ENCODE measurements at places on chromosomes 11 and 22. TPM values are rescaled to one million over a fixed set of nuclear protein-coding genes. Genes with fewer than 3 reads are reported as not detected.

Gene CHRM1
- not detected for total RNA-seq

Gene DERL3
- total RNA-seq: 0.25 TPM

Gene TLCD5
- total RNA-seq: 3.7 TPM

Gene CXCR5
- total RNA-seq: not detected

Gene TBX10
- total RNA-seq: not detected

Gene EP300
- 99.9 TPM for total RNA-seq

Gene OR51D1
- not detected for total RNA-seq

Gene PHETA2
- 14.2 TPM for total RNA-seq

Gene MFRP
- not detected for total RNA-seq

GRCh38 chr11:57763568-57763967 is 2.0 kb downstream of the CTNND1 start:
- DNase-seq: no peak
- H3K27me3 ChIP-seq: no peaks in the 10 kb centered on the region
- no peaks in the 10 kb centered on the region for H3K36me3 ChIP-seq
- H3K4me3 ChIP-seq: peak overlapping the region; percentile 56
- H3K27ac ChIP-seq: peak overlapping the region; percentile 91
- H3K4me1 ChIP-seq: peaks cover 47% of the 10 kb centered on the region

DNA sequence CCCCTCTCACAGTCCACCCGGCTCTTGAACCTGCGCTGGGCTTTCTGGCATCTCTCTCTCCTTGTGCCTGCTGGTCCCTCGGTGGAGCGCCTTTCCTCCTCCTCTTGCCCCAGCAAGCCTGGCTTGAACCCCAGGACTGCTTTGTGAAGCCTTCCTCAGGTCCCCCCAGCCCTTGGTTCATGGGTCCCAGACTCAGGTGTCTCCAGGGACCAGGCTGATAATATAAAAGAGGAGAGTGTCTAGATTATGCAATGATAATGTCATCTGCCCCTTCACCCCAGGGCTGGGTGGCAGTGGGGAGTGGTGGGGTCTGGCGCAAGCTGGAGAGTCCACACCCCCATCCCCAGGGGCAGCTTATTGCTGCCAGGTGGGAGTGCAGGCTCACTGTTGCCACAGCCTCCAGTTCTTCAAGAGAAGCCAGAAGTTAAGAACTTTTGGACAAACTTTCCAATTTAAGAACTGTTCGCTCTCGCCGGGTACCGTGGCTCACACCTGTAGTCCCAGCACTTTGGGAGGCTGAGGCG is 36.6 kb upstream of the PARVG start:
- H3K36me3 ChIP-seq: no peaks in the 10 kb centered on the region
- H3K4me3 ChIP-seq: no peak overlapping the region
- DNase-seq: no peak
- H3K4me1 ChIP-seq: peaks cover 9% of the 10 kb centered on the region
- no peak overlapping the region for H3K27ac ChIP-seq

- no peaks in the 10 kb centered on the region for H3K27me3 ChIP-seq
- no peaks in the 10 kb centered on the region for H3K4me1 ChIP-seq
- H3K4me3 ChIP-seq: no peak overlapping the region
- no peaks in the 10 kb centered on the region for H3K36me3 ChIP-seq
Observed at GRCh38 chr22:43689356-43689755, 122.7 kb downstream of the EFCAB6 start.

GRCh38 chr22:48635816-48636215 is 1191.9 kb downstream of the BRD1 start:
- no peaks in the 10 kb centered on the region for H3K4me1 ChIP-seq
- no peak overlapping the region for H3K27ac ChIP-seq
- H3K4me3 ChIP-seq: no peak overlapping the region
- no peaks in the 10 kb centered on the region for H3K27me3 ChIP-seq
- no peaks in the 10 kb centered on the region for H3K36me3 ChIP-seq

DNA sequence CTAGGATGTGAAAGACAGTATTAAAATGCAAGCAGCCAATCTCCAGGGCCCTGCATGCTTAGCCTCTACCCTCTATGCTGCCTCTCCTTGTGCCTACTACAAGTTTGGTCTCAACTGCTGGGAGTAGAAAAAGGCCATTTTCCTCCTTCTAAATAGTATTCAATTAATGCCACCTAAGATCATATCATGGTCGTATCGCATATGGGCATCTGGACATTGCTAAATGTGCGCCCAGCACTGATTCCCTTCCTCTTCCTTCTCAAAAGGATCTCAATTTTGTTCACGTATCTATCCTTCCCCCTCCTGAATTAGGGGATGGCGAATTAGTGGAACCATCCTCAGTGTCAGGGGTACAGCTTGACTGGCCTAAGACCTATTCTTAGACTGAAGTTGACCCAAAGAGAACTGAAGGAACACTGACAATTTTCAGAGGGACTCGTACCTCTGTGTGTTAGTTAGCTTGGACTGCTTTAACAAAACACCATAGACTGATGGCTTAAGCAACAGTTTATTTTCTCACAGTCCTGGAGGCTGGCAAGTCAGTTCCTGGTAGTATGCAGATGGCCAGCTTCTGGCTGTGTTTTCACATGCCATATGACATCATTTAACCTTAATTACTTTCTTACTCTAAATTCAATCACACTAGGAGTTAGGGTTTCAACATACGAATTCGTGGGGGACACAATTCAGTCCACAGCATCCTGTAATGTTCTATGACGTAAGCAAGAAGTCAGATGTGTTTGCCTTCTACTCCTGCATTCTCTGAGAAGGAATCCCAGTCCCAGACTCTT is 8.5 kb upstream of the NUP50 start:
- peaks cover 26% of the 10 kb centered on the region for H3K4me1 ChIP-seq
- no peaks in the 10 kb centered on the region for H3K27me3 ChIP-seq
- no peak for DNase-seq
- no peak overlapping the region for H3K4me3 ChIP-seq

DNA sequence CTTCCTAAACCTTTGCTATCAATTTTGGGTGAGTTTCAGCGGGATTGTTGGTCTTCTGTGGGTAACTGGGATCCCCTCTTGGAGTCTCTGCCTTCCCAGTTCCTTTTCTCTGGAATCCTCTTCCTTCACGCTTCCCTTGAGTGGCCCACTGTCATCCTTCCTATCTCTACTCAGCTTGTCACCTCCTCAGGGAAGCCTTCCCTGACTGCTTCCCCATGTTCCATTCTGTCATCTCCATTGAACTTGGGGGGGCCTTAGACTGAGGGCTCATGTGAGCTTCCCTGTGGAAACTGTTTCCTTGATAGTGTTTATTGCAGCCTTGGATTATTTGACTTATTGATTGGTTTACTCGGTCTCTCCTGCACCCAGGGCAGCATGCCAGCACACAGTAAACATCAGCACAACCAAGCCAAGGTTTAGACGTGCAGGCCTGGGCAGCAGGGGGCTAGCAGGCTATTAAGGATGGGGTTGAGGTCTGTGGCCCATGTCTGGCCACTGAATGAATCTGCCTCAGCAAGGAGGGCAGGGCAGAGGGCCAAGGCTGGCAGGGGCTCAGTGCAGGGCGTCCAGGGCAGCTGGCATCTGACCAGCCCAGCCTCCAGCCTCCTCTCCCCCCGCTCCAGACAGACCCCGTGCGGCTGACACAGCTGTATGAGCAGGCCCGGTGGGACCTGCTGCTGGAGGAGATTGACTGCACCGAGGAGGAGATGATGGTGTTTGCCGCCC is 7.2 kb downstream of the TRPT1 start:
- H3K27ac ChIP-seq: no peak overlapping the region
- no peaks in the 10 kb centered on the region for H3K27me3 ChIP-seq
- DNase-seq: no peak
- H3K4me3 ChIP-seq: no peak overlapping the region
- H3K4me1 ChIP-seq: peaks cover 10% of the 10 kb centered on the region

- H3K27me3 ChIP-seq: no peaks in the 10 kb centered on the region
- H3K4me1 ChIP-seq: peaks cover 14% of the 10 kb centered on the region
- H3K27ac ChIP-seq: no peak overlapping the region
- no peaks in the 10 kb centered on the region for H3K36me3 ChIP-seq
Observed at GRCh38 chr22:28477556-28477955, 202.1 kb downstream of the TTC28 start.

GRCh38 chr11:63573881-63574855 is 11.0 kb upstream of the PLAAT2 start:
- peak overlapping the region; percentile 21 for H3K4me3 ChIP-seq
- H3K27ac ChIP-seq: peak overlapping the region; percentile 64
- H3K4me1 ChIP-seq: peaks cover 21% of the 10 kb centered on the region
- H3K27me3 ChIP-seq: no peaks in the 10 kb centered on the region
- H3K36me3 ChIP-seq: no peaks in the 10 kb centered on the region
- DNase-seq: no peak

DNA sequence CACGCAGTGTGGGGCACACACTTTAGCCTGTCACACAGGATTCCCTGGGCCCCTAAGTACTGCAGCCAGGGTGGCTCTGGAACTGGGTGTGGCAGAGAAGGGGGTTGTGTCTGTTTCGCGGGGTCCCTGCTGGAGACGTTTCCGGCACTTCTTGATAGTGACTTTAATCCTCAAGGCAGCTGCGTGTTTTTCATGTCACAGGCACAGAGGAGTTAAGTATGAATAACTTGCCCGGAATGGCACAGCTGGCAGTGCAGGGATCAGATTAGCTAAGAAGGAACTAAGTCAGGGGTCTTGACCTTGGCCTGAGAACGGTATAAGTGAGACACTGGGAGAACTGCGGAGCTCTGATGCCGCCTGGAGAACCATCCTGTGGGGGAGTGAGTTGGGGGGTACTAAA is 7.5 kb upstream of the KRTAP5-7 start:
- DNase-seq: no peak
- H3K4me1 ChIP-seq: no peaks in the 10 kb centered on the region
- H3K27ac ChIP-seq: no peak overlapping the region

DNA sequence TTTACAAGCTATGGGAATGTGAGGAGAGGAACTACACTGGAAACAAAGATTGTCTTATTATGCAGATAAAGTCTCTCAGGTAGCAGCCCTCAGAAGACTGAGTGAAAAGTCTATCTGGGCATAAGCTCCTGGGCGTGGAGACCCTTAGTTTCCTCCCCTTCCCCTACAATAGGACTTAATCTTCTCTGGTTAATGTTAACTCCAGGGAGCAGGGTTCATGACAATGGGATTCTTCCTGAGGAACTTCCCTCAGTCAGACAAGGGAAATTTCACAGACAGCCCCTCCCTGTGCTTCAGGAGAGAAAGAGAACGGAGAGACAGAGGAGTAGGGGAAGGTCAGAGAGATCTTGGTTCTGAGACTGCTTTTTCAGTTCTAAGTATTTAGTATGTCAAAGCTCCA is 1428.6 kb downstream of the LRRC4C start:
- no peaks in the 10 kb centered on the region for H3K4me1 ChIP-seq
- no peak overlapping the region for H3K27ac ChIP-seq
- H3K4me3 ChIP-seq: no peak overlapping the region
- H3K36me3 ChIP-seq: no peaks in the 10 kb centered on the region
- DNase-seq: no peak
- no peaks in the 10 kb centered on the region for H3K27me3 ChIP-seq

DNA sequence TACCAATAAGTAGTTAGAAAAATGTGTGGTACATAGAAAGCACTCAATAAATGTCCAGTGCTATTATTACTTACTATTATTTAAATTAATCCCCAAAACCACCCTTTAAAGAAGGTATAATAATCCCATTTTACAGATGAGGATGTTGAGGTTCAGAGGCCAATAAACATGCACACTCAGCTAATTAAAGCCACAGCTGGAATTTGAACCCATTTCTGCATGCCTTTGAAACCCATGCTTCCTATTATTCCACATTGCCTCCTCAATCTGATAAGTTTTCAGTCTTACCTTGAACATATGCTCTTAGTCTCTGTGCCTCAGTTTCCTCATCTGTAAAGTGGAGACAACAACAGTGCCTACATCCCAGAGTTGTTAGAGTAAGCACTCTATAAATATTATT is 52.8 kb downstream of the CCDC34 start:
- H3K4me1 ChIP-seq: no peaks in the 10 kb centered on the region
- H3K27ac ChIP-seq: no peak overlapping the region
- no peaks in the 10 kb centered on the region for H3K36me3 ChIP-seq
- H3K27me3 ChIP-seq: no peaks in the 10 kb centered on the region

DNA sequence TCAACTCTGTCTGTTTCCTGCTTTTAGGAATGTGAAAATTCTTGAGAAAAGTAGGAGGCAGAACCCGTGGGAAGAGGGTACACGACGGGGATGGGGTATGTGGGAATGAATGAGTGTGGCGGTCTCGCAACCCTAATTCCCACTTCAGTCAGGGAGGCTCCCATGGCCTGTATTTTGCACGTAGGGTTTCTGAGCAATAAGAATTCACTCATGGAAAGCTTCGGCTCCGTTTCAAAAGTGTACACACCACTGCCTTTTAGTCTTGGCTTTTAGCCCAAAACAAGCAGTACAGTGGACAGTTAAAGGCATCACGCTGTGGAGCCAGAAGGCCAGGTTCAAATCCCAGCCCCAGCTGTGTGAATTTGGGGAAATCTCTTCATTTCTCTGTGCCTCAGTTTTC is 116.7 kb downstream of the MN1 start:
- no peaks in the 10 kb centered on the region for H3K27me3 ChIP-seq
- DNase-seq: no peak
- no peaks in the 10 kb centered on the region for H3K4me1 ChIP-seq

GRCh38 chr11:95795627-95796295 is 5.5 kb downstream of the CEP57 start:
- no peak overlapping the region for H3K27ac ChIP-seq
- peaks cover 23% of the 10 kb centered on the region for H3K4me1 ChIP-seq
- DNase-seq: no peak
- H3K36me3 ChIP-seq: no peaks in the 10 kb centered on the region

DNA sequence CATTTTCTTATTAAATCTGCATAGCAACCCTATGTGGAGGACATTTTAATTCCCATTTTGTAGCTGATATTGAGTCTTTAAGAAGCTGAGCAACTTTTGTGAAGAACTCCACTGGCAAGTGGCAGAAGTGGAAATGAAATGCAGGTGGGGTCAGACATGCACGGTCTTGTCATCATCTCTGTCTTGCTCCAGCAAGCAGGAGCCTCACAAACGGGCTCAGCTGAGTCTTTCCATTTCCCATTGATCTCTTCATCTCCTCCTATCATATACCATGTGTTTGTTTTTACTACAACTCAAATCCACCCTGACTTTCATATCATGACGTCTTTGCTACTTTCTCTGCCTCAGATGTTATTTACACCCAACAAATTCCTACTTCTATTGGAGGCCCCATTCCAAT is 97.9 kb upstream of the TENM4 start:
- no peaks in the 10 kb centered on the region for H3K4me1 ChIP-seq
- no peak for DNase-seq
- H3K4me3 ChIP-seq: no peak overlapping the region
- no peaks in the 10 kb centered on the region for H3K27me3 ChIP-seq

GRCh38 chr11:63871962-63872799 is 33.3 kb downstream of the MARK2 start:
- no peak for DNase-seq
- no peak overlapping the region for H3K4me3 ChIP-seq
- H3K4me1 ChIP-seq: peaks cover 74% of the 10 kb centered on the region
